NCI-H82 (cell line): ENCODE measurements at places on chromosomes 6 and 20.
A peak's percentile ranks its signal among the peaks of the same experiment; 100 is the strongest.

- DNase-seq = peak; percentile 59
Measured at GRCh38 chr20:50916257-50916656, 15.0 kb downstream of the ADNP start.

DNA sequence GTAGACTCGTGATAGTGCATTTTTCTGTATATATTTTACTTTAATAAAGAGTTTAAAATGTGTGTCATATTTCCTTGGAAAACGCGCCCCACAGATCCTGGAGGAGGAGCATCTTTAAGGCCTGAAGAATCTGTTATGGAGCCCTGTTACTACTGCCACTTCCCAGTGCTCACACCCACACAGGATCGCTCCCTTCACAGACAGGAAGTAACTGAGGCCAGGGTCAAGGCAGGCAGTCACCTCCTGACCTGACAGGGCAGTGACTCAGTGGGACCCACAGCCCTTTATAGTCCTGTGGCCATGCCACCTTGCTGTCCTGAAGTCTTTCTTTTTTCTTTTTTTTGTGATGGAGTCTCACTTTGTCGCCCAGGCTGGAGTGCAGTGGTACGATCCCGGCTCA, 9.0 kb downstream of the RRBP1 start:
- no peak for DNase-seq

- no peak for DNase-seq
Measured at GRCh38 chr20:37114012-37114411, 18.2 kb upstream of the RBL1 start.

DNA sequence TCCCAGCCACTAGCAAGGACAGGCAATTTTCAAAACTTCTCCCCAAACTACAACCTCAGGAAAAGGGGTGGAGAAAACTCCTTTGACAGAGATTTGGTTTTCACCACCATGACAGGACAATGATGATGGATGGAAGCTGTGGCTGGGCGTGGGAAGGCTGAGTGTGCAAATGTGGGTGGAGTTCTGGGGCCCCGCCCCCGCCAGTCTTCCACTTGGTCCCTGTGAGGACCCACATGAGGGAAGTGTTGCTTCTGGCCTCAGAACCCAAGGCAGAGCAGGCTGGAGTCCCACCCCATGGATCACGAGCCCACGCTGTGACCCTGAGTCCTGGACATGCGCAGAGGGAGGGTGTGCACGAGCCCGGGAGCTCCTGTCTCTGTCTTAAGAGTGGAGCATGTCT, 21.5 kb upstream of the MRGBP start:
- DNase-seq = peak; percentile 78

DNA sequence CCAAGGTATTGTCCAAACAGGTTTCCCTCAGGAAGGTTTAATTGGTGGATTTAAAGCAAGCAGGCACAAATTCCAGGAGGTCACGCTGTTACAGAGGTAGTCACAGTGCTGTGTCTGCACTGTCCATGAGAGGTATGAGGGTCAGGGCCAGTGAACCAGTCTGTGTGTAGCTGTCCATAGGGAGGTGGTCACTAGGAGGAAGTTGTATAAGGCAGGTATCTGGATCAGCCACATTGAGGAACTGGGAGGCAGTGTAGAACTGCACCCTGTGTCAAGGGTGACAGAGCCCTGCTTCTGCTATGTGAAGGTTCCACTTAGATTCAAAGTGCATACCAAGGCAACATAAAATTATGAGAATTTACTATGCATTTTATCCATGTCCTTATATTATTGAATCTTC, 73.3 kb downstream of the MAP3K4 start:
- no peak for DNase-seq

- no peak for DNase-seq
Measured at GRCh38 chr6:3819161-3820110, 29.7 kb upstream of the FAM50B start.

- DNase-seq = peak; percentile 47
Measured at GRCh38 chr20:48025051-48025515, 239.8 kb upstream of the SULF2 start.

GRCh38 chr20:13492001-13492481, 146.7 kb downstream of the TASP1 start:
- DNase-seq = no peak

GRCh38 chr6:106444777-106445507, 84.4 kb downstream of the CRYBG1 start:
- DNase-seq = peak; percentile 79

DNA sequence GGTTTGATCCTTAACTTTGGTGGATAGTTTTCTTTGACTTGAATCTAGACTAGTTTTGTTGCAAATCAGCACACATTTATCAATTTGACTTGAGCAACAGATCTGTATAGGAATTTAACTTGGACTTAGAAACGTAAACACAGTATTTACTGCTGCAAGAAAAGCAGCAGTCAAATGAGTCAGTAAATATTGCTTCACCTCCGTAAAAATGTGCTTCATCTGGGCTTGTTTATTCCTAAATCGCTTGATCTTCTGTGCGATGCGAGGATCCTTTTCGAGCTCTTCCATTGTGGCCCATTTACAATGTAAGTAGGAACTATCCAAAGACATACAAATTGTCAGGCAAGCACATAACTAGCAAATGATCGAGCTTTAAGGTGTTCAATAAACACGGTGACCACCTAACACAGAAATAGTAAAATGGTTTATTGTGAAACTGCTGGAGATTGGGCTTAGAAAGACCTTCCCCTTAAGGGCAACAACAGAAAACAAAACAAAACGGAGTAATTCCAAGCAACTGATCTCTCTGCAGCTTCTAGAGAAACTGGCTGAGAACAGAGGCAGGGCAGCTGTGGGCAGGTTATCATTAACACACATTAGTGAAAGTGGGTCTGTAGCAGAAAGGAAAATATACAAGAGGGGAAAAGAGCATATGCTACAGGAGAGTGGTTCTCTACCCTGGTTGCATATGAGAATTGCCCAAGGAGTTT, 120.8 kb downstream of the CHD6 start:
- no peak for DNase-seq
